A549 treated with GW870086 at 1 μM for 4 hours (cell line): ENCODE measurements at places on chromosomes 16 and 17. TPM values are rescaled to one million over a fixed set of nuclear protein-coding genes. Genes with fewer than 3 reads are reported as not detected.

MT4 gene
- not detected in 5 replicates for total RNA-seq

CDR2L gene
- total RNA-seq = 56.3 to 70.7 TPM (median 68.6 TPM) in 5 replicates

PRDM7 gene
- not detected in 5 replicates for total RNA-seq

SMIM36 gene
- total RNA-seq = not detected in 5 replicates
